Femur (tissue), 1 donor: ENCODE measurements at places on chromosomes 12 and 14.
A peak's percentile ranks its signal among the peaks of the same experiment; 100 is the strongest.

DNA sequence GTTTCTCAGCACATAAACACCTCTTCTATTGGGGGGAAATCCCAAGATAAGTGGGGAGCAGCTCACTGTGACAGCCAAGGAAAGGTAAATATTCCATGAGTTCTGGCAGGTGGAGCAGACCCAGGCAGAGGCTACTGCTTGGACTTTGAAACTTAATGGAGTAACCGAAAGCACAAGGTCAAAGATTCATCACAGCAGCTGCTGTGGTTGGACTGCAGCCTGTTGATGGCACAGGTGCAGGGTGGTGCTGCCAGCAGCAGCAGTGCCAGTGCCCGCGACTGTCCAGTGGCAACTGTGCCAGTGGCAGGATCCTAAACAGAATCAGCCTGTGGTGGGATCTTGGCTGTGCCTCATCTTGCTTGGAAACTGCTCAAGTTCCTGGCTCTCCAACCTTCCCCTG is 81.4 kb upstream of the ARID2 start:
- peak; percentile 73 for DNase-seq

DNA sequence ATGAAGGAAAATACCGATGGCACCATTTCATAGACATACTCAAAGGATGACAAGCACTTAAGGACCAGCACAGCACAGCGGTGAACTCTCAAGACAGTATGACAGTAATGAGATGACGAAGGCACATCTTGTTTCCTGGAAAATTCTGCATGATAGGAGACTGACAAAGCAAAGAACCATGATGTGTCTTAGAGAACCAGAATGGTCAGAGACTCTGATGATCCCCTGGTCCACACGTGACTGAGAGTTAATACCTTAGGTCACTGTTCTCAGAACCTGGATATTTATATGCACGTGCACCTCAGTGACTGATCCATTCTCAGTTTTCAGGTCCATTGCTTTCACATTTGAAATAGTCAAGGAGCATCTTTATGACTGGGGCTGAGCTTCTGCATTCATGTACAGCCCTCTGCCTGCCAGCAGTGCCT is 35.3 kb downstream of the PROX2 start:
- no peak for DNase-seq

- DNase-seq: no peak
These were observed 12.3 kb downstream of the CLEC2B start for GRCh38 chr12:9856894-9857293.

GRCh38 chr14:36973806-36974442 is 198.5 kb downstream of the SLC25A21 start:
- no peak for DNase-seq

GRCh38 chr12:107631715-107632114 is 53.9 kb upstream of the PWP1 start:
- DNase-seq: no peak
